T-helper 2 cell (primary cell): ENCODE measurements at places on chromosomes 7 and 10.

GRCh38 chr10:109941236-109941862 lies 18.0 kb upstream of the XPNPEP1 start:
- DNase-seq, result no peak

DNA sequence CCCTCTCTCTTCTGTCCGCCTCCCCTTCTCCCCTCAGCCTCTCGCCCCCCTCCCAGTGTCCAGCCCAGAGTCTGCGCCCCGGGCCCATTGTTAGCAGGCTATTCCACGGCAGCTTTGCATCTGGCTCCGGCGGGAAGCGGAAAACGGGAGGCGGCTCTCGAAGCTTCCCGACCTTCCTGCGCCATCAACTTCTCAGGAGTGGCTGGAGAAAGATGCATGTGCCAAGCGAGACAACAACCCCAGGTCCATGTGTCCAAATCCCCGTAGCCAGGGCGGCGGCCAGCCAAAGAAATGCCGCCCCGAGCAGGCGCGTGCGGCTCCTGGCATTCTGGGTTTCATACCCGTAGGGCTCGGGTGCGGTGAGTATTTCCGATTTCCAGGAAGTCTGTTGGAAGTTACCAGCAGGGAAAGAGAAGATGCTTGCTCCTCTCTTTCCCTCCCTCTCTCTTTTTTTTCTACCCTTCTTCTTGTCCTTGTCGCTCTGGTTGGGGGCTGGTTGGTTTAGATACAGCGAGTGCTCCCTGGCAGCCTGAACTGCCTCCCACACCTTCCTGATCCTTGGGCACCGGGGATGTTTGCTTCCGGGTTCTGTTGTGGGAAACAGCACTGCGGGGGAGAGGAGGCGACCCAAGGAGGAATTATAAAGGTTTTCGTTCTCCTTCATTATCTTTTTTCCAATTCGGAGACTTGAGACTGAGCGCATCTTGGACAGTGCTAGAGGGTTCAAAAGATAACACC lies 1.2 kb upstream of the HOXA2 start:
- DNase-seq, result no peak

DNA sequence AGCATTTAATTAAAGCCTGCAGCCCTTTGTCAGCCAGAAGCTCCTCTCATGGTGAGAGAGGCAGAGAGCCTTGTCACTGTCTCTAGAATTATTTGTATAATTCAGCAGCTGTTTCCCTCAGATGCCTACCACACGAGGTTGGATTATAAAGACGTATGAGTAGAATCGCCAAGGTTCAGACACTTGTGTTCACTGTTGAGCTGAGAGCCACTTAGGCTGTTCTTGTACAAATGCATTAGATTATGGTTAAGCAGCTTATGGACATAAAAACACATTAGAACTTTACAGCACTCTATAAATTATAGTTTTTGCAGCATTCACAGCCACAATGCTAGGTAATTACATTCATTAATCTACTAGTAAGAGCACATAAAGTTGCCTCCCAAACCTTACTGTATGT lies 282.6 kb downstream of the AUTS2 start:
- DNase-seq, result no peak

GRCh38 chr7:11256501-11256900 lies 282.8 kb downstream of the PHF14 start:
- no peak for DNase-seq

GRCh38 chr10:3919709-3920308 lies 134.8 kb upstream of the KLF6 start:
- no peak for DNase-seq
